ENCODE measurements at places on chromosomes 12 and 14. TPM values are rescaled to one million over a fixed set of nuclear protein-coding genes. Genes with fewer than 3 reads are reported as not detected.

- H3K36me3 ChIP-seq, result peaks cover 11% of the 10 kb centered on the region
- peaks cover 2% of the 10 kb centered on the region for H3K4me1 ChIP-seq
- no peak overlapping the region for H3K4me3 ChIP-seq
- no peak overlapping the region for H3K27ac ChIP-seq
- DNase-seq, result no peak
Measured at GRCh38 chr12:121723200-121723599, 10.6 kb downstream of the TMEM120B start.

DNA sequence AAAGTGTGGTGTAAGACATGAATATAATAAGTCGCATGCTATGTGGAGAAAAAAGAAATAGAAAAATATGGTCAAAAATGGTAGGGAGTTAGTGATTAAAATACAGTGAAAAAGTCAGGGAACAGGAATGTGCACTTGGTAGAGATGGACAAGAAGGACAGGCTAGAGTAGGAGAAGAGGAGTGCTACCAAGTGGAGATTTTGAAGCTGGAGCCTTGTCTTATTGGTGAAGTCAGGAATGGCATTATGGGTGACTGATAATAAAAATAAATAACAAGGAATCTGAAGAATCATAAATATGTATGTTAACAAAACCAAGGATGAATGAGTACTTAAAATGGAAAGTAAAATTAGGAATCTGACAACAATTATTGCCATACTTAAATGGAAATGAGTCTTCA, 204.8 kb downstream of the PRKD1 start:
- no peak overlapping the region for H3K4me3 ChIP-seq
- peaks cover 2% of the 10 kb centered on the region for H3K27me3 ChIP-seq
- DNase-seq, result no peak
- H3K27ac ChIP-seq, result no peak overlapping the region
- H3K36me3 ChIP-seq, result no peaks in the 10 kb centered on the region

The COX6A1 gene
- 540 TPM for total RNA-seq

The MAP3K9 gene
- total RNA-seq, result 6.9 TPM

GRCh38 chr14:36511981-36512584, 7.9 kb downstream of the NKX2-1 start:
- peaks cover 83% of the 10 kb centered on the region for H3K27me3 ChIP-seq
- no peak for DNase-seq
- H3K4me3 ChIP-seq, result no peak overlapping the region
- H3K4me1 ChIP-seq, result peaks cover 11% of the 10 kb centered on the region

GRCh38 chr12:98085046-98085755, 430.2 kb upstream of the TMPO start:
- no peaks in the 10 kb centered on the region for H3K36me3 ChIP-seq
- H3K27me3 ChIP-seq, result peaks cover 2% of the 10 kb centered on the region
- no peak for DNase-seq
- no peak overlapping the region for H3K27ac ChIP-seq
- no peaks in the 10 kb centered on the region for H3K4me1 ChIP-seq

- no peaks in the 10 kb centered on the region for H3K36me3 ChIP-seq
- H3K27ac ChIP-seq, result no peak overlapping the region
- peaks cover 8% of the 10 kb centered on the region for H3K27me3 ChIP-seq
- H3K4me3 ChIP-seq, result no peak overlapping the region
Measured at GRCh38 chr12:64525461-64526160, 73.7 kb downstream of the TBK1 start.

The EIF5 gene
- 117 TPM for total RNA-seq

- peaks cover 18% of the 10 kb centered on the region for H3K4me1 ChIP-seq
- no peak for DNase-seq
Measured at GRCh38 chr12:43840338-43840737, 4.5 kb downstream of the TMEM117 start.

The INHBE gene
- 1.0 TPM for total RNA-seq

DNA sequence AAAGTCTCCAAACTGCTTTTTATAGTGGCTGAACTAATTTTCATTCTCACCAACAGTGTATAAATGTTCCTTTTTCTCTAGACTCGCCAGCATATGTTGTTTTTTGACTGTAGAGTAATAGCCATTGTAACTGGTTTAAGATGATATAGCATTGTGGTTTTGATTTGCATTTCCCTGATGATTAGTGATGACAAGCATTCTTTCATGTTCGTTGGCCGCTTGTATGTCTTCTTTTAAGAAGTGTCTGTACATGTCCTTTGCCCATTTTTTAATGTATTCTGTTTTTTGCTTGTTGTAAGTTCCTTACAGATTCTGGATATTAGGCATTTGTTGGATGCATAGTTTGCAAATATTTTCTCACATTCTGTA, 404.9 kb downstream of the FLRT2 start:
- DNase-seq, result no peak
- H3K27ac ChIP-seq, result peak overlapping the region; percentile 90
- peaks cover 12% of the 10 kb centered on the region for H3K36me3 ChIP-seq
- peak overlapping the region; percentile 80 for H3K4me3 ChIP-seq

The KRT6C gene
- not detected for total RNA-seq

- H3K27me3 ChIP-seq, result no peaks in the 10 kb centered on the region
- peaks cover 14% of the 10 kb centered on the region for H3K4me1 ChIP-seq
- no peak for DNase-seq
- H3K27ac ChIP-seq, result no peak overlapping the region
Measured at GRCh38 chr14:77003960-77004710, 24.4 kb downstream of the IRF2BPL start.

The FAM222A gene
- total RNA-seq, result 0.38 TPM

DNA sequence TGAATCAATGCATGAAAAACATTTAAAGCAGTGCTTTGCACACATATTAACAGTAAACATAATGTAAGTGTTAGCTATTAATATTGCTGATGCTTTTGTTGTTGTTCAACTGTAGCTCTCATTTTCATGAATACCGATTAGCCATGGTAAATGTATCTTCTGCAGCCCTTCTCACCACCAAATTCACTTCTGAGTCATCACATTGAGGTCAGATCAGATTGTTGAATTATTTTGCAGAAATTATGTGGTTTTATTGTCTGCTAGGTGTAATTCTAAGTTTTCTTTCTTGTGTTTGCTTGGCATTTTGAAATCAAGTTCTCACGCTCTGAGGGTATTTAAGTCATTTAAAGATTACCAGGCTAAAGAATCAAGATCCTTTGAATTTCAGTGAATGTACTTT, 74.6 kb downstream of the AKAP6 start:
- DNase-seq, result no peak
- no peaks in the 10 kb centered on the region for H3K36me3 ChIP-seq
- no peak overlapping the region for H3K4me3 ChIP-seq
- no peak overlapping the region for H3K27ac ChIP-seq
- H3K27me3 ChIP-seq, result no peaks in the 10 kb centered on the region
- H3K4me1 ChIP-seq, result peaks cover 2% of the 10 kb centered on the region

DNA sequence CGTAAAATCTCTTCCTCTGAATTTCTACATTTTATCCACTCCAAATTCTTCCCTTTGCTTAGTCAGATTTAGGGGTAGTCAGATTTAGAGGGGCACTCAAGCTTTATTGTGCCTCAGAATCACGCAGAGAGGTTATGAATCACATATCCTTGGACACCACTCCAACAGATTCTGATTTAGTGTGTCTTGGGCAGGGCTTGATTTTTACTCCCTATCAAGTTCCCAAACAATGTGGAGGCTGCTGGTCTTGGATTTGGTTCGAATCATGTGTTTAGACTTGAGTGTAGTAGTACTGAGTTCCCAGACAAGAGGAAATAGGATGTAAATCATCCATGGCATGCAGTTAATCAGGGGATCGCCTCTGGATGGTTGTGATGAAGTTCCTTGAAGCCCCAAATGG, 298.1 kb upstream of the CLEC14A start:
- no peak overlapping the region for H3K4me3 ChIP-seq
- H3K27ac ChIP-seq, result no peak overlapping the region
- H3K4me1 ChIP-seq, result no peaks in the 10 kb centered on the region
- no peak for DNase-seq
- H3K27me3 ChIP-seq, result peaks cover 2% of the 10 kb centered on the region

The PLEKHD1 gene
- total RNA-seq, result not detected

DNA sequence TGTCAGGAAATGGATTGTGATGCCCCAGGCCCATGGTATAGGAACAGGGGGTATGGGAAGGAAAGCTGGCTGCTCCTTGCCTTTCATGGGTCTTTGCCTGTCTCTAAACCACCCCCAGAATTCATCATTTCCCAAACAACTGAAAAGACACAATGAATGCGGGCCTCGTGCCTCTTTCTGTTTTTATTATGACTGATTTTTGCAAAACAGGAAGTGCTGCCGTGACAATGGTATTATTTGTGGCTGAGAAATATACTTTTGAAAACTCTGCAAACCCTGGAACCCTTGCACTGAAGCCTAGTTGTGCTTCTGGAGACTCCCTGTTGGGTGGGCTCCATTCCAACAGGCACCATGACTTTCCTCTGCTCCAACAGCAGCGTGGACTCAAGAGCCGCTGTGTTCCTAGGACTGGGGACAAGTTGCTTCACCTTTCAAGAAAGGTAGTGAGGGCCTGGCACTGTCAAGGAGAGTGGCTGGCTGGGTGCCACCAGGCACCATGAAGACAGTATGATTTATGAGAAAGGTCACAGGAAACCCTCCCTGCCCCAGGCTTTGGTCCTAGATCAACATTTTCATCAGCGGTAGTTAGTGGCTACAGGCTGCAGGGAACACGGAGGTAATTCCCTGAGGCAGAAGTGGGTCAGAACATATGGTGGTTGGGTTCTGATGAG, 4.8 kb upstream of the DGLUCY start:
- peak overlapping the region; percentile 89 for H3K27ac ChIP-seq
- peaks cover 44% of the 10 kb centered on the region for H3K4me1 ChIP-seq
- DNase-seq, result peak; percentile 68
- peak overlapping the region; percentile 3 for H3K4me3 ChIP-seq
- H3K27me3 ChIP-seq, result no peaks in the 10 kb centered on the region

GRCh38 chr14:69644814-69645213, 33.4 kb downstream of the SUSD6 start:
- peak overlapping the region; percentile 90 for H3K27ac ChIP-seq
- peaks cover 83% of the 10 kb centered on the region for H3K4me1 ChIP-seq
- H3K27me3 ChIP-seq, result no peaks in the 10 kb centered on the region

GRCh38 chr14:100307766-100308426, 1.7 kb upstream of the SLC25A29 start:
- H3K27ac ChIP-seq, result no peak overlapping the region
- H3K27me3 ChIP-seq, result peaks cover 10% of the 10 kb centered on the region
- no peak for DNase-seq
- H3K4me3 ChIP-seq, result no peak overlapping the region

The TOMM20L gene
- not detected for total RNA-seq

- no peak overlapping the region for H3K4me3 ChIP-seq
- no peak overlapping the region for H3K27ac ChIP-seq
- DNase-seq, result no peak
- H3K4me1 ChIP-seq, result no peaks in the 10 kb centered on the region
Measured at GRCh38 chr12:30417697-30418231, 277.9 kb downstream of the IPO8 start.

- H3K27me3 ChIP-seq, result no peaks in the 10 kb centered on the region
- no peak overlapping the region for H3K27ac ChIP-seq
- no peaks in the 10 kb centered on the region for H3K4me1 ChIP-seq
- no peak for DNase-seq
- peaks cover 7% of the 10 kb centered on the region for H3K36me3 ChIP-seq
Measured at GRCh38 chr12:113796066-113796827, 169.9 kb downstream of the RBM19 start.

DNA sequence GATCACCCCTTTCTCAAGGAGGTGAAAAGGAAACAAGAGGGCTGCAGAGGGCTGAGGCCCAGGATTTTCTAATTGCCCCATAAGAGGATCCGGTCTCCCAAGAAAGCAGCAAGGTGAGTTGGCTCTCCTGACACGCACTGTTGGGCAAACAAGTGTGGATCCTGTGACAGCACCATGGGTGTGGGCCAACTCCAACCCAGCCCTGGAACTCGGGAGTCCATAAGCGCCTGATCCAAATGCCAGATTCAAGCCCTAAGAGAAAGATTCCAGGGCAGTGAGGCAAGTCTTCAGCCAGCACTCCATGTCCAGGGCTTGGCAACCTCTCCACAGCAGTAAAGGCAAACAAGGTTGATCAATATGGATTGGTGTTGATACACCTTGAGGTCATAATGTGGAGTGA, 33.1 kb downstream of the KCNA5 start:
- no peak for DNase-seq
- no peaks in the 10 kb centered on the region for H3K4me1 ChIP-seq
- no peaks in the 10 kb centered on the region for H3K36me3 ChIP-seq

- no peaks in the 10 kb centered on the region for H3K27me3 ChIP-seq
- H3K27ac ChIP-seq, result no peak overlapping the region
- H3K4me1 ChIP-seq, result peaks cover 42% of the 10 kb centered on the region
- H3K4me3 ChIP-seq, result no peak overlapping the region
- DNase-seq, result no peak
- H3K36me3 ChIP-seq, result peaks cover 16% of the 10 kb centered on the region
Measured at GRCh38 chr12:111417784-111418593, 12.3 kb downstream of the SH2B3 start.

- H3K4me1 ChIP-seq, result no peaks in the 10 kb centered on the region
- H3K4me3 ChIP-seq, result no peak overlapping the region
- H3K27ac ChIP-seq, result no peak overlapping the region
- H3K36me3 ChIP-seq, result peaks cover 19% of the 10 kb centered on the region
- no peak for DNase-seq
Measured at GRCh38 chr14:75090353-75090752, 20.9 kb downstream of the ZC2HC1C start.

GRCh38 chr12:108750526-108750925, 19.2 kb upstream of the CORO1C start:
- H3K4me1 ChIP-seq, result no peaks in the 10 kb centered on the region
- no peaks in the 10 kb centered on the region for H3K36me3 ChIP-seq
- H3K4me3 ChIP-seq, result no peak overlapping the region
- no peak overlapping the region for H3K27ac ChIP-seq
- H3K27me3 ChIP-seq, result no peaks in the 10 kb centered on the region

The LIMA1 gene
- total RNA-seq, result 15.9 TPM

DNA sequence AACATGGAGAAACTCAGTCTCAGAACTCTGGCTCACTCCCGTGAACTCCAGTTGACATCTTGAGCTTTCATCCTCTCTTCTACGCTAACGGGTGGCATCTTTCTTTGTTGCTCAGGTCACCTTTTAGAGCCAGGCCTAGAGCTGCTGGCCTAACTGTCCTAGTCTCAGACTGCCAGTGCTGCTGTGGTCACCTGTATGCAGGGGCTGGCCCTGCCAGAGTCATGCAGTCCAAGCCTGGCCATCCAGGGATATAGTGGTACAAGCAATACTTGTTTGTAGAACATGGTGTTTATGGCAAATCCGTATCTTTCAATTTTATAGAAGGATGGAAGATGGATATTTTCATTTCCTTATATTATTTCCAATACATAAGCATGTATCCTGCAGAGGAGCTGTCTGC, 117.2 kb downstream of the PELI2 start:
- no peak for DNase-seq
- peaks cover 2% of the 10 kb centered on the region for H3K36me3 ChIP-seq

GRCh38 chr12:11071414-11071813, 9.3 kb upstream of the TAS2R46 start:
- no peak overlapping the region for H3K27ac ChIP-seq
- H3K27me3 ChIP-seq, result no peaks in the 10 kb centered on the region
- DNase-seq, result no peak
- peaks cover 4% of the 10 kb centered on the region for H3K4me1 ChIP-seq
- no peak overlapping the region for H3K4me3 ChIP-seq

Data from activated naive CD4-positive, alpha-beta T cell treated with anti-CD3 and anti-CD28 coated beads for 36 hours (primary cell).